ENCODE measurements at places on chromosomes 6 and 20.

GRCh38 chr6:36378936-36379335 is 8.5 kb downstream of the ETV7 start:
- H3K4me1 ChIP-seq, result no peaks in the 10 kb centered on the region
- H3K4me3 ChIP-seq, result no peak overlapping the region
- no peak for DNase-seq
- H3K27ac ChIP-seq, result no peak overlapping the region
- H3K27me3 ChIP-seq, result peaks cover 24% of the 10 kb centered on the region

- H3K4me1 ChIP-seq, result no peaks in the 10 kb centered on the region
- H3K36me3 ChIP-seq, result no peaks in the 10 kb centered on the region
- no peak for DNase-seq
- no peak overlapping the region for H3K4me3 ChIP-seq
These were observed 57.8 kb upstream of the TPD52L1 start for GRCh38 chr6:125095580-125096301.

GRCh38 chr6:56347526-56347925 is 100.1 kb upstream of the COL21A1 start:
- no peaks in the 10 kb centered on the region for H3K36me3 ChIP-seq
- no peak overlapping the region for H3K27ac ChIP-seq
- no peak overlapping the region for H3K4me3 ChIP-seq
- no peak for DNase-seq

- no peak overlapping the region for H3K4me3 ChIP-seq
- H3K4me1 ChIP-seq, result no peaks in the 10 kb centered on the region
- no peaks in the 10 kb centered on the region for H3K36me3 ChIP-seq
- H3K27me3 ChIP-seq, result peaks cover 3% of the 10 kb centered on the region
- no peak overlapping the region for H3K27ac ChIP-seq
These were observed 37.1 kb upstream of the GRM4 start for GRCh38 chr6:34182751-34183531.
